Stimulated activated naive B cell treated with anti-CD40 and anti-IgM and Interleukin-4, amounts not matched to agents 10 μg/mL and 1 μg/mL and 100 μg/mL, for 72 hours (primary cell): ENCODE measurements at places on chromosomes 5 and 9.

GRCh38 chr9:948497-948896 is 28.0 kb upstream of the DMRT3 start:
- no peak for DNase-seq

DNA sequence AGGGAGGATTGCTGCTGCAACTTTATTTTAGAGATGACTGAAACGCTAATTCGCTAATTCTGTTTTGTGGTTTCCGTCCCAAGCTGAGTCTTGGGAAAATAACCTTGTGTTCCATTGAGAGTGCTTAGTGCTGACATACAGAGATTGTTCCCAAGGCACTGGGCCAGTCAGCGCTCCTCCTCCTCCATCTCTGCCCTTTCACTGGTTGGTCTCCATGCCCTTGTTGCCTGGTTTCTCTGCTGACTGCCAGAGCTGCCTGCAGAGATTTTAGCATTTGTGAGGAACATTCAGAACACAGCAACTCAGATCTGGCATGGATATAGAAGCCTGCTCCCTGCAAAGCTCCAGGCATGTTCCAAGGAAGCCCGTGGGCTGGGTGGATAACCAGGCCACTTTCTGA is 126.0 kb upstream of the IRX2 start:
- DNase-seq: no peak

DNA sequence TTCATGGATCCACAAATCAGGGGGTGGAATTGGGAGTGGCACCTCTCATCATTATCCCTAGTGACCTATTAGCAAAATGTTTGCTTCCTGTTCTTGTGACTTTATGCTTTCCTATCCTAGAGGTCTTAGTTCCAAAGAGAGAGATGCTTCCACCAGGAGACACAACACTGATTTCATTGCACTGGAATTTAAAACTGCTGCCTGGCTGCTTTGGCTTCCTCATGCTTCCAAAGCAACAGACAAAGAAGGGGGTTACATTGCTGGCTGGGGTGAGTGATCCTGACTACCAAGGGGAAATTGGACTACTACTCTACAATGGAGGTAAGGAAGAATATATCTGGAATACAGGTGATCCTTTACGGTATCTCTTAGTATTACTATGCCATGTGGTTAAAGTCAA is 69.2 kb upstream of the SH3GL2 start:
- no peak for DNase-seq

DNA sequence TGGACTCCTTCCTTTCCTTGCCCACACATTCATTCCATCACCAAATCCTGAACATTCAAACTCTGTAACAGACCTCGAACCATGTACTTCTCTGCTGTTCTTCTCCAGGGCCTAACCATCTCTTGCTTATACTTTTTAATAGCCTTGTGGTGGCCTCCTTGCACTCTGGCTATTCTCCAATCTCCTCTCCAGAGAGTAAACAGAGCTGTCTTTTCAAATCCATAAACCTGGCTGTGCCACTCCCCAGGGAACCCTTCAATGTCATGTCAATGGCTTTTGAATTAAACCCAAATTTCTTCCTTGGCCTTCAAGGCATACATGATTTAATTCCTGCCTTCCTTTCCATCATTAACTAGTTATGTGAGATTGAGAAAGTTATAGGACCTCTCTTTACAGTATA is 277.6 kb upstream of the EFNA5 start:
- DNase-seq: no peak

- no peak for DNase-seq
Observed at GRCh38 chr5:107937204-107937603, 266.5 kb upstream of the EFNA5 start.

- DNase-seq: no peak
Observed at GRCh38 chr9:83569326-83569725, 31.1 kb upstream of the FRMD3 start.

DNA sequence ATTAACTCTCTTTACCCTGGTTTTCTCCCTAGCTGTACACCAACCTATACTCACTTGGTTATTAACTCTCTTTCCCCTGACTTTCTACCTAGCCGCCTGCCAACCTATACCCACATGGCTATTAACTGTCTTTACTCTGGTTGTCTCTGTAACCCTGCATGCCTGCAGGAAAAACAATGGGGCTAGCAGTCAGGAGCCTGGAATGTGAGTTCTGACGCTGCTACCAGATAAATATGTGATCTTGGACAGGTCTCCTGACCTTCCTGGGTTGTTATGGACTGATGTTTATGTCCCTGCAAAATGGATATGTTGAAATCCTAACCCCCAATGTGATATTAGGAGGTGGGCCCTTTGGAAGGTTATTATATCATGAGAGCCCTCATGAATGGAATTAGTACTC is 119.2 kb downstream of the SMARCA2 start:
- DNase-seq: no peak

- DNase-seq: no peak
Observed at GRCh38 chr5:39379693-39380092, 15.4 kb upstream of the C9 start.

- DNase-seq: no peak
Observed at GRCh38 chr9:89606624-89607311, 2.0 kb downstream of the GADD45G start.

DNA sequence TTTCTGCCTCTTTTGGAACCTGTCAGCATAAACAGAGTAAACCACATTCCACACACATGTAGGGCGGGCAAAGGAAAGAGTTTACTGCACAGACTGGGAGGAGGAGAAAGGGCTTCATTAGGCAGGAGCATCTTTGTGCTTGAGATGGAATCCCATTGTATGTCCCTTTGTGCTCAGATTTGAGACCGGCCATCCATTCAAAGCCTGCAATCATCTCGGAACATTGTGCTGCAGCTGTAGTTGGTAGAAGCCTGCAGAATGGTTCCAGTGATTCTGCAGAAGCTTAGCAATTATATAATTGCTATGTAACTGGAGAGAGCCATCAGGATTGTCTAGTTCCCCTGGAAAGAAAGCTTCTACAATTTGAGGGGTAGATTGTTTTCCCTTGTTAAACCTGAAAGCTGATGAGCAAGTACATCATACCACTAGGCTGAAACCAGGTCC is 16.5 kb downstream of the ZNF462 start:
- DNase-seq: no peak

- DNase-seq: no peak
Observed at GRCh38 chr5:158435161-158435616, 576.2 kb upstream of the CLINT1 start.
